ENCODE measurements at places on chromosomes 6 and 20. TPM values are rescaled to one million over a fixed set of nuclear protein-coding genes. Genes with fewer than 3 reads are reported as not detected.
A peak's percentile ranks its signal among the peaks of the same experiment; 100 is the strongest.

DNA sequence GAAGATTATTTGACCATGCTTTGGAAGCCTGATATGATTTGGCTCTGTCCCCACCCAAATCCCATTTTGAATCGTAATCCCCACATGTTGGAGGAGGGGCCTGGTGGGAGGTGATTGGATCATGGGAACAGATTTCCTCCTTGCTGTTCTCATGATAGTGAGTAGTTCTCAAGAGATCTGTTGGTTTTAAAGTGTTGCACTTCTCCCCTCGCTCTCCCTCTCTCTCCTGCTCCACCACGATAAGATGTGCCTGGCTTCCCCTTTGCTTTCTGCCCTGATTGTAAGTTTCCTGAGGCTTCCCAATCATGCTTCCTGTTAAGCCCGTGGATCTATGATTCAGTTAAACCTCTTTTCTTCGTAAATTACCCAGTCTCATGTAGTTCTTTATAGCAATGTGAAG lies 21.7 kb upstream of the FAM217A start:
- no peak for DNase-seq

DNA sequence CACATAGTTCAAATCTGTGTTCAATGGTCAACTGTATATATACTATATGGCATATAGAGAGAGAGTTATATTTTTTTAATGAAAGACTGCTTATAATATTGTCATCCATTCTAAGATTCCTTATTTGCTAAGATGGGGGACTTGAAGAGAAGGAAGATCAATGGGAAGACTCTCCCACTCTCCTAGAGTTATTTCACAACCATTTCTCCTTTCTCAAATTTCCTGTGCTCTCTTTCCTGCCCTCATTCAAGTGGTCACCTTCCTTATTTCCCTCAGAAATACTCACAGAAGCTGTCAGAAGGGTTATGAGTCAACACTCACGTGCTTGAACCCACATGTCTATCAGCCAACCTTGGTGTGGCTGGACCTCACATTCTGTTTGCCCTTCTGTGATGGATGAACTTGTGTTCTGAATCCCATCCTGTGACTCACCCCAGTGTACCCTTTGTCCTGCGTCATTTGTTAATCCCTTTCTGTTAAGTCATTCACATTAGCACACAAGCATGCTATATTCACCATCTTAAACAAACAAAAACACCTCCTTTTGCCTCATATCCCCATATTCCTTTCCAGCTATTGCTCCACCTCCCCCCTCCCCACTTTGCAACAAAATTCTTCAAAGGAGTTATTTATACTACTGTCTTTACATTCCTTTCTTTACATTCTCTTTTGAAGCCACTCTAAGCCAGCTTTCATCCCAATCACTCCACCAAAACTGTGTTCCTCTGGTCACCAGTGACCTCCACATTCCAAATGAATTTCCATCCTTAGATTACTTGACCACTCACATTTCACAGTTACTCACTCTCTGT lies 279.3 kb upstream of the TCF21 start:
- no peak for DNase-seq

DNA sequence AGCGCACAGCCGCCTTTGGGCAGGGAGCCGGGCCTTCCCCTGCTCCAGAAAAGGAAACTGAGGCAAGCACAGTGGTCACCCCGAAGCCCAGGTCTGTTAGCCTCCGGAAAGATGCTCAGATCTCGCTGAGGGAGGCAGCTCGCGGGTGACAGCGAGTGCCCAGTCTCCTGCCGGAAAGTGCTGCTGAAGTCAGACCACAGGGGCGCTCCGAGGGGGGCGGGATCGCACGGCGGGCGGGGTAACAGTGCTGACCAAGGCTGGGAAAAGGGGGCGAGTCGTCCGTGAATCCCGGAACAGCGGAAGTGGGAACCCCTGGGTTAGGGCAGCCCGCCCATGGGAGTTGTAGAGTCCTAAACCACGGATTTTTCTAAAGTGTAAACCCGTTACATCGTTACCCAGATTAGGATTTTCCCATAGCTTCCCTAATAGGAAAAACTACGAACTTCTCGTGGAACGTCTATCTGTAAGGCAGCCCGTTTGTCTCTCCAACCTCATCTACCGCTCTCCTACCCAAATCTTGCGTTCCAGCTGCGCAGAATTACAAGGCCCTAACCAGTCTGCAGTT lies 504 bp downstream of the VPS16 start:
- DNase-seq, result peak; percentile 85

DNA sequence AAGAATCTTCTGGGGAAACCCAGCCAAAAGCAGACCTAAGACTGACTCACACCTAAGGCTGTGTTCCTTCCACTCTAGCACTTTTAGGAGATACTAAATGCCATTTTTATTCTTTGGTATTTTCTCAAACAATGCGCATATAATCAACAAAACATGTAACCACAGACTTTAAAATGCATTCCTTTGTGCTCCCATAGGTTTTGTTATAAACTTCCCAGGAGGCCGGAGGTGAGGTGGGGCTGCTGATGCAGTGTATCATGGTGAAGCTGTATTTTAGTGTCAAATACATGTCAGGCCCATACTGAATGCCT lies 155.2 kb downstream of the BTBD3 start:
- DNase-seq, result no peak

DNA sequence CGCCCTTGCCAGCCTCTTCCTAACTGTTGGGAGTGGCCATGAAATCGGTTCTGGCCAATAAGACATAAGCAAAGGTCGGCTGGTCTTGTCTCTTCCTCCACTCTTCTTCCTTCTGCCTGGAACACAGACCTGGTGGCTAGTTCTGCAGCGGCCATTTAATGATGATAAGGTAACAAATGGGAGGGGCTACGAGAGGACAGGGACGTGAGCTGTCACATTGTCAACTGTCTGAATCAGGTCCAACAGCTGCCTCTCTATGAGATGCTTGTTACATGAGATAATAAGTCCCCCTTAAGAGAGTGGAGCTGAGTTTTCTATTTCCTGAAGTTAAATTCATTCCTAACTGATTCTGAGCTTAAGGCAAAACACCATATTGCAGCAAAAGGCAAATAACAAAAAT lies 12.5 kb upstream of the TMEM242 start:
- DNase-seq, result peak; percentile 42

- no peak for DNase-seq
Measured at GRCh38 chr20:43961541-43962471, 47.2 kb downstream of the TOX2 start.

DNA sequence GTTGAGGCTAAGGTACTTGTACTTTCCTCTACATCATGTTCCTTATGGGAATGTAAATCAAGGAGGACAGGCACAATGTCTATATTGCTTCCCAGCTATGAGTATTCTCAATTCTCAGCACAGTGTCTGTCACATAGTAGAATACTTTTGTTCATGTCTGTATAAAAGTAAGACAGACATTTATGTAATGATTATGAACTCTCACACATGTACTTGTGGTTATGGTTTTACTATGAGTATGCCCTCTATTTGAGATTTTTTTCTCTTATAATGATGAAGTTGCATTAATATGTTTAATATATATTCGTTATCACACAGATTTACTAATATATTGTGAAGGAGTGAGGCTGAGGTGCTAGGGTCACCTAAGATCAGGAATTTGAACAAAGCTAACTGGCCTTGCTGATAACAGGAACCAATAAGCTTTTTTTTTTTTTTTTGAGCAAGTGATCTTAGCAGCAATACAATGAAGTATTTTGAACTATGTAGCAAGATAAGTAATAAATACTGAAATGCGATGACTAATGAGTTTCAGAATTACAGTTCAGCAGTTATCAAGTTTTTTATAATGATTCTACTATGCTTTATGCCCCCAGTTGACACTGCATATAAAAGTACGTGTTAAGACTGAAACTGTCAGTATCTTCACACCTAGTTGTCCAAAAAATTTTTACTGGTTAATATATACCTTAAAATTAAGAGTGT lies 623.1 kb downstream of the HTR1B start:
- no peak for DNase-seq

The SYTL3 gene
- polyA plus RNA-seq, result 5.4 TPM

The ADGRG6 gene
- 10.1 TPM for polyA plus RNA-seq

- DNase-seq, result peak; percentile 59
Measured at GRCh38 chr20:46990017-46990595, 95.5 kb downstream of the EYA2 start.

DNA sequence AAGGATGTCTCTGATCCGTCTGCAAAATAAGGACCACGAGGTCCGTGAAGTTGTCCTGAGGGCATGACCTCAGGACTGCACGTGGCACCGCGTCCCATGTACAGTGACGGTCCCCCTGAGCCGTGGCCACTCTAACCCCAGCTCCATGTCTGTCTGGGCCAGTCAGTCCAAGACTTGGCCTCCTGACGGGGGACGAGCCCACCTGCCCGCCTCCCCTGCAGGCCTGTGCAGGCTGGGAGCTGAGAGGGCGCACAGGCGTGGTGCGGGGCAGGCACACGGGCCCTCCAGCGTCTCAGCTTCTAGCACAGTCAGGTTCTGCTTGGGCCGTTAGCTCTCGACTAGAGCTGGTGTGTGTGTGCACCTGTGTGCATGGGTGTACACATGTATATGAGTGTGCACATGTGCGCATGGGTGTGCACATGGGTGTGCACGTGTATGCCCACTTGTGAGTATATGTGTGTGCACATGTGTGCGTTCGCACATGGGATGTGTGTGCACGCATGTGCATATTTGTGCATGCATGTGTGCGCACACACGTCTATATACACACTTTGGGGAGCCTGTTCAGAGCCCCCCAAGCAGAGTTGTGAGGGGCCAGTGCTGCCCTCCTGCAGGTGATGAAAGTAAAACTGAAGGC lies 307.0 kb downstream of the TAF4 start:
- no peak for DNase-seq

GRCh38 chr6:145863366-145863765 lies 48.8 kb upstream of the FBXO30 start:
- DNase-seq, result no peak

DNA sequence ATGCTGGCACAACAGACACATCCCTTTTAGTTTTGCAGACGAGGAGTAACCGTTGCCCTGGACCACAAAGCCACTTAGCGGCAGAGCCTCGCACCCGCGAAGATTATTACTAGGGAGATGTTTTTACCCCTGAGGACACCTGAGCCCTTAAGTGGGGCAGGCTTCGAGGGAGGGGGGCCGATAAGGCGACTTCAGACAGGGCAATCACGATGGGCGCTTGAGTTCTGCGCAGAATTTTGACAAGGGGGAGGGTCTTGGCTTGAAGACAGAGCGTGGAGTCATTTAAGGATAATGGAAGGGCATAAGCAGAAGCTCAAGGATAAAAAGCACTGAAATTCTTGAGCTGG lies 650 bp upstream of the TTK start:
- DNase-seq, result peak; percentile 64

- peak; percentile 90 for DNase-seq
Measured at GRCh38 chr6:146546443-146547043, 2.9 kb downstream of the RAB32 start.

DNA sequence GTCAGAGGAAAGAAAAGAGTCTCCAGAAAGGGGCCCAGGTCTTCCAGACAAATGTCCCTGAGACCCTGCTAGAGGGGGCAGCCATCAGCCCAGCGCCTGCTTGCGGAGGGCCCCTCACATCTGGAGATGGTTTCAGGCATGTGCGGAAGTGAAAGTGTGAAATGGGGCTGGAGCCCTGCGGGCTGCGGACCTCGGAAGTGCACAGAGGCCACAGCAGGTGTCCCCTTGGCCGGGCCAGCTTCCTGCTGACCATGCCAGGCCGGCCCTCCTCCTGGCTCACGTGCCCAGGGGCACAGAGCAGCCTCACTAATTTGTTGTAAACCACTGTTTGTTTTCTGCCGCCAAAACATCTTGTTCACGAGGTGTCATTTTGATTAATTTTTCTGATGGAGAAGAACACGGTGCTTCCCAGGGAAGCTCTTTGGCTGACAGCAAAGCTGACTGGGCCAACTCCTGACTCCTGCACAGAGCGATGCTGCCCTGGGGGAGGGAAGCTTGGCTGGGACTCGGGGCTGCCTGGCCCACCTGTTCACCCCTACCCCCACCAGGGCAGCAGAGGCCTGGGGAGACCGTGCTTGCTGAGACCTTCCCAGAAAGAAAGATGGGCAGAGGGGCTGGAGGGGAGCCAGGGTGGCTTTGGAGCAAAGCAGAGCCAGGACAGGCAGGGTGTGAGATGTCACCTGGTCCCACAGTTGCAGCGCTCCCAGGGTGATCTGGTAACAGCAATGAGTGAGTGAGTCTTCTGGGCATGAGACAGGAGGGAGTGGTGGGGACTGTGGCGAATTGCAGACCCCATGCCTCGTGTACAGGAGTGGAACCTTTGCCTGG lies 54.2 kb downstream of the BCAS4 start:
- peak; percentile 42 for DNase-seq

The MEP1A gene
- 0.19 TPM for polyA plus RNA-seq

- no peak for DNase-seq
Measured at GRCh38 chr20:59017493-59018231, 1.6 kb upstream of the TUBB1 start.

The PAK1IP1 gene
- polyA plus RNA-seq, result 19.4 TPM

- DNase-seq, result peak; percentile 91
Measured at GRCh38 chr20:45833030-45833882, at the start of gene SNX21. SNX21 (plus strand) TSS chr20:45833799; CDS start chr20:45833920, 121 bp downstream.

The PTP4A1 gene
- polyA plus RNA-seq, result 22.6 TPM

The CYB5R4 gene
- polyA plus RNA-seq, result 11.3 TPM

DNA sequence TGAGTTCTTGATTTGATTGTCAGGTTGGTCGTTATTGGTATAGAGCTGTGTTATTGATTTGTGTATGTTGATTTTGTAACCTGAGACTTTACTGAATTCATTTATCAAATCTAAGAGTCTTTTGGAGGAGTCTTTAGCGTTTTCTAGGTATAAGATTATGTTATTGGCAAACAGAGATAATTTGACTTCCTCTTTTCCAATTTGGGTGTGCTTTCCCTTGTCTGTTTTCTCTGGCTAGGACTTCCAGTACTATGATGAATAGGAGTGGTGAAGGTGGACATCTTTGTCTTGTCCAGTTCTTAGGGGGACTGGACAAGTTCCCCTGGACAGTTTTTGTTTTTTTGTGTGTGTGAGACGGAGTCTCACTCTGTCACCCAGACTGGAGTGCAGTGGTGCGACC lies 17.4 kb downstream of the HLA-DOA start:
- DNase-seq, result no peak

DNA sequence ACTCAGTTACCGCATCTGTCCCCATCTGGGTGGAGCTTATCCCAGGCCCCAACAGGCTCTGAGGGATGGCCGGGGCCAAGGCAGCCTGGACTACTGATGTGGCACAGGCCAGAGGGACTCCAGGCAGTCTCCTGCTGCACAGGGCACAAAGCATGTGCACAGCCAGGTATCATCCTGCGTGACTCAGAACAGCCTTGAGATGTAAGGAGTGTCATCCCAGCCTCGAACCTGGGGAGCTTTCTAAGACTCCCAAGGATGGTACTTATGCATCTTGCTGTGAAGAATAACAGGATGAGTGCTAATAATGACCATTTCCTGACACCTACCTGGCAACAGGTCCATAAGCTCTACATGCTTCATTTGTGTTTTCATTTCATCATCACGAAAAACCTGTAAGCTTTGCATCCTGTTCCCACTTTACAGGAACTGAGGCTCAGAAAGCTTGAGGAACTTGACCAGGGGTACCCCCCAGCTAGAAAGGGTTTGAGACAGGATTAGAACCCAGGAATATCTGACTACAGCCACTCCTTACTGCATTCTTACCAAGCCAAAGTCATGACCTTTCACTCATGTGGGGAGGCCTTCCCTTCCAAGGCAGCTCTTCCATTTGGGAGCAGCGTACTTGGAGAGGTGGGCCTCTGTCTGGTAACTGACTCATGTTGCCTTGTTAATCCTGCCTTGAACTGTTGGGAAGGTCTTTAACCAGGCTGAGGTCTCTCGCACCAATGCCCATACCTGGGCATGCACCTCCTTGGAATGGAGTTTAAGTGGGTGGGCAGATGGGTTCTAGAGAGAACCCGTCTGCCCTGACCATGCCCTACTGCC lies 1.9 kb downstream of the TRIB3 start:
- no peak for DNase-seq
